ENCODE measurements at places on chromosomes 5 and 9. TPM values are rescaled to one million over a fixed set of nuclear protein-coding genes. Genes with fewer than 3 reads are reported as not detected.

GRCh38 chr5:88878976-88879375, 4.0 kb downstream of the MEF2C start:
- H3K27me3 ChIP-seq: peaks cover 14% of the 10 kb centered on the region
- peaks cover 5% of the 10 kb centered on the region for H3K36me3 ChIP-seq
- no peak for DNase-seq
- H3K4me3 ChIP-seq: no peak overlapping the region

- peaks cover 3% of the 10 kb centered on the region for H3K27me3 ChIP-seq
- H3K4me3 ChIP-seq: no peak overlapping the region
- no peak overlapping the region for H3K27ac ChIP-seq
- no peaks in the 10 kb centered on the region for H3K4me1 ChIP-seq
- H3K36me3 ChIP-seq: no peaks in the 10 kb centered on the region
Measured at GRCh38 chr5:56459394-56460194, 226.5 kb upstream of the ANKRD55 start.

DNA sequence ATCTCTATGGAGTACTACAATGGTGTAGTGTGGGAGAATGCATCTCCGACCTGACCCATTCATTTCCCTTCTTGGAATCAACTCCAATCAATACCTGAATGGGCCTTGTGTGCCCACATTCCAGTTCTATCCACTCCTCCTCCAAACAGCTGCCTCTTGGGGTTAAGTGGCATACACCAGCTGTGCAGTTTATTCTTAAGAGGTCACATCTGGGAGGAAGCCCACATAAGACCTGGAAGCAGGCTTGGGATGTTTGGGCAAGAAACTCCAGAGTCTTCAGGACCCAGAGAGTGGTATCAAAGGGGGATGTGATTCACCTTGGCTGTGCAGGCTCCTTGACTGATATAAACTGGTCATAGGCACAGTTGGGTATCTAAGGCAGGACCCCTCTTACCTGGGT, 46.0 kb downstream of the ACTBL2 start:
- no peak for DNase-seq
- H3K4me1 ChIP-seq: no peaks in the 10 kb centered on the region
- no peak overlapping the region for H3K4me3 ChIP-seq
- H3K27ac ChIP-seq: no peak overlapping the region

PCDHGA7 gene
- total RNA-seq: 0.25 TPM

- no peaks in the 10 kb centered on the region for H3K27me3 ChIP-seq
- H3K4me1 ChIP-seq: peaks cover 20% of the 10 kb centered on the region
- no peak overlapping the region for H3K27ac ChIP-seq
- H3K4me3 ChIP-seq: no peak overlapping the region
Measured at GRCh38 chr9:125687163-125687863, 19.7 kb downstream of the MAPKAP1 start.

IFNA13 gene
- total RNA-seq: not detected

DNA sequence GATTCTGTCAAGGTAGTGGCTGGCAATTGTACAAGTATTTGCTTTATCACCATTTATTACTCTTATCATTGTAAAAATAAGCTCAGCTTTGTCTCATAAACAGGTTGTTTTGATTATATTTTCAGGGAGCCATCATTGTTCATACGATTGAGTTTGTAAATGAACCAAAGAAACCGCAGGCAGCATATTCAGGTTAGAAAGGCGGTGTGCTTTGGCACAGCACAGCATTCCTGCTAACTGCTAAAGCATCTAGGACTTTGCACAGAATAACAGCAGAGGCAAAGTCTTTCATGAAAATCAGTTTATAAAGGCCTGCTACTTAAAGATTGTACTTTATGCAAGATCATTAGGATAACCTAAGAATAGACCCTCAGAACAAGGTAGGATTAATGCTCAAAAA, 281.5 kb upstream of the SLC24A2 start:
- H3K4me3 ChIP-seq: no peak overlapping the region
- peaks cover 19% of the 10 kb centered on the region for H3K27me3 ChIP-seq
- no peaks in the 10 kb centered on the region for H3K4me1 ChIP-seq

DNA sequence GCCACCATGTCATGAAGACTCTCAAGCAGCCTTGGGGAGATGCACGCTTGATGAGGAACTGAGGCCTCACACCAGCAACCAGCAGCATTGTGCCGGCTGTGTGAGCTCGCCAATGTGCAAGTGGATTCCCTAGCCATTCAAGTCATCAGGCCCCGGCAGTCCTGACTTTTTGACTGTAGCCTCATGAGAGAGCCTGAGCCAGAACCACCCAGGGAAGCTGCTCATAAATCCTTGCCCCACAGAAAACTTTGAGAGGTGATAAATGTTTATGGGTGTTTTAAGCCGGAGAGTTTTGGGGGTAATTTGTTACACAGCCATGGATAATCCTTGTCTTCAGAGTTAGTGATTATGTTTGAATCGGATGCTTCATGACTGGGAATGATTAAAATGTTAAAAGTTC, 44.7 kb downstream of the FAM240B start:
- no peak overlapping the region for H3K4me3 ChIP-seq
- DNase-seq: no peak
- no peak overlapping the region for H3K27ac ChIP-seq
- peaks cover 17% of the 10 kb centered on the region for H3K27me3 ChIP-seq
- H3K4me1 ChIP-seq: peaks cover 4% of the 10 kb centered on the region

SH3TC2 gene
- not detected for total RNA-seq

Data from natural killer cell treated with Interleukin-12 subunit alpha and Interleukin-12 subunit beta and Interleukin-15 and Interleukin-18, amount 100 ng/mL, for 72 hours (primary cell).